ENCODE measurements at places on chromosomes 4 and X.

- no peak for DNase-seq
These were observed 520.7 kb upstream of the PABPC4L start for GRCh38 chr4:134722306-134722705.

- no peak for DNase-seq
These were observed 310.5 kb upstream of the PITX2 start for GRCh38 chr4:110933341-110933740.

DNA sequence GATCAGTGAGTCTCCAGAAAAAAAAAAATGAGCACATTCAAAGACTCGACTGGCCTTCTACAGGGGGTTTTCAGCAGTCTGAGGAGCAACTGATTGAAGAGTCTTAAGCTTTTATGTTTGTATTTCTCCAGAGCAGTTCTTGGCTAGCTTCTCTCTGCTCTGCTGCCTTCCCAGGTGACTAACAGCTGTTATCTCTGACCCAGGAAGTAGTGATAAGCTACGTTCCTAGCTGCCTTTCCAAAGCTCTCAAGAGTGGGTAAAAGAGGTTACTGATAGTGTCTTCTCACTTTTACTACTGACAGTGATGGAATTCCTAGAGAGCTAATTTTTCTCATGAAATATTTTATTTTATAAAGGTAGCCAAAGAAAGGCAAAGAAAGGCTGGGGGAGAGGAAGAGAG, 66.6 kb downstream of the ENOX2 start:
- DNase-seq = no peak

DNA sequence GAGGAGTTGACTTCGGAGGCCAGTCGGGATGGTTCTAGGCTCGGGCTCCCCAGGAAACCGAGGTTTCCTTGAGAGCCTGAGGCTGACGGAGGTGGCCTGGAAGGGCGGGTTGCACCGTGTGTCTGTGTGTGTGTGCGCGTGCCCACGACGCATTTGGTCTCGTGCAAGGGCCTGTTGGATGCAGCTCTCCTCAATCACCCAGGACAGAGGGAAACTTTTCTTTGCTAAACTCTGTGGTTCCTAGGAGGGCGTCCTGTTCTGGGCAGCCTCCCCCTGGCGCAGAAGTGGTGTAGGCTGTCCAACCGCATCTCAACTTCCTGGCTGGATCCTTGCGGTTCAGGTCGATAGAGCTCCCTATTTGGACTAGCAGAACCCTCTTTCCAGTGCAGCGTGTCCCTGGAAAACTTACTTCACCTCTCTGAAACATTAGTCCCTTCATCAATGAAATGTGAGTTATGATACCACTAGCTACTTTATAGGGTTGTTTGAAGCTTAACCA, 973 bp downstream of the STK32B start:
- no peak for DNase-seq

DNA sequence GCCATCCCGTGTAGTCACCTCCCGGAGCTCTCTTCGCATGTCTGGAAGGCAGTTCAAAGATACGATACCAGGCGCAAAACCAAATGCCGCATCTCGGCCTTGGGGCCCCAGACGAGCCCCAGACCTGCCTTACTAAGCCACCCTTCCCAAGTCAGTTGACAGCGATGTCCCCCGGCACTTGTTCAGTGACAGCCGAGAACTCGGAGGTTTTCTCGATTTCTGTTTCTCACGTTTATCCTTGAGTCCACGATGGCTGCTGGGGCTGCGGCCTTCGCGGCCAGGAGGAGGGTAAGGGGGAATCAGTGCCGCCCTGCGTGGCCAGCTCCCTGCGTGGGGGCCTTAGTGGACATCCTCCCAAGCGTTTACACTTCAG, 7.3 kb downstream of the MAEA start:
- DNase-seq = no peak

- no peak for DNase-seq
These were observed 20.0 kb downstream of the DDX3X start for GRCh38 chrX:41353985-41354384.

DNA sequence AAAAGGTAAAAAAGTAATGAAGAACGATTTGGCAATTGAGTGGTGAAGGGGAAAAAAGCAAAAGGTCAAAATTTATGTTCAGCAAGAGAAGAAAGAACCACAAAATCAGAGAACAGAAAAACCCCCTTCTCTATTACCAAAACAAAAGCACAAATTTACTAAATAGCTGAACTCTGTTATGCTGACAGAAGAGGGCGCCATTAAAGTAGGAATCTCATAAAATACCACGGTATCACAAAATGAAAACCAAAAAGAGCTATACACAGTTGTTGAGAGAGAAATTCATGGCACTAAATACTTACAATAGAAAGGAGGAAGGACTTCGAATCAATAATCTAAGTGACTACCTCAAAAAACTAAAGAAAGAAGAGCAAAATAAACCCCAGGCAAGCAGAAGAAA, 69.6 kb upstream of the CXorf66 start:
- DNase-seq = no peak

DNA sequence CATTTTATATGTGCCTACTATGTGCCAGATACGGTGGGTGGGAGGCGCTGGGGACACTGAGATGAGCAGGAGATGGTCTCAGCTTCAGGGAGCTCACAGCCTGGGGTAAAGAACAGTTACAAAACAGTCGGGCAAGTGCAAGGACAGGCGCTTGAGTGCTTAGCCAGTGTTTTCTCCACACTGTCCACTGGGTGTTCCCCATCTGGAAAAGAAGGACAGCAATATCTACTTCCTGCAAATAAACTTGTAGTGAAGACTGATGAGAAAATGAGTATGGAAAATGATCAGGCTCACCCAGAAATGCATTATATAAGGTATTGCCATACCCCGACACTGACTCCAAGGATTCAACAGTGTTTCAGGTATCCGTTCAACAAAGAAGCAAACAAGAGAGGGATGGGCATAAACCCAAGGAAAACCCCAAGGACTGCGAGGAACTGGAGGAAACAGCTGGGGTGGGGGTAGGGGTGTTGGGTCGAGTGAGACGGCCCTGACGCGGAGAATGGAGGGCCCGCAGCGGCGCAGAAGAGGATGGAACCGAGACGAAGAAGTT, 835 bp downstream of the TMEM185A start:
- DNase-seq = no peak

DNA sequence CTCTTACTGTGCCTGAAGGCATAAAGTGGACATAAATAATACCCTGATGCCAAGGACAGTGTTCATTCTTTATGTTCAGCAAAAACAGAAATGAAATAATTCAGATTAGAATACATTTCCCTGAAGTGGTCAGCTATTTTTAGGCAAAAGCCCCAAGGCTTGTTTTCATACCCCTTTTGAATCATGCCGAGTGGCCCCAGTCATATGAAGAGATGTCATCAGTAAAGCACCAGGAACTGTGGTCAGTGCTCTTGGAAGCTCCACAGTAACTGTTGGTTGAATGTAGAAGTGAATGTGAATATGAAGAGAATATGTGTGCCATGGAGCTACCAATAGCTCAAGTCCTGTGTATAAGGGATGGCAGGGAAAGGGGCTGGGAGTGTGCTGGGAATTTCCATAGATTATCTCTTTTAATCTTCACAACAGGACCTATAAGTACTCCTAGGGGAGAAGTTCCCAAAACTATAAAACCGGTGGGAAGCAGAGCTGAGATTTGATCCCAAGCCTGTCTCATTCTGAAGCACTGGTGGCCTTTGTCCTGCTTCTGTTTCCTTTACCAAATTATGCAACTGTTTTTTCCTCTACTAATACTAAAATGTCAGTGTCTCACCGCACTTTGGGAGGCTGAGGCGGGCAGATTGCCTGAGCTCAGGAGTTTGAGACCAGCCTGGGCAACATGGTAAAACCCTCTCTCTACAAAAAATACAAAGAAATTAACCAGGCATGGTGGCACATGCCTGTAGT, 52.6 kb downstream of the FNIP2 start:
- DNase-seq = no peak

- no peak for DNase-seq
These were observed 80.6 kb upstream of the TBX22 start for GRCh38 chrX:79933938-79934337.

DNA sequence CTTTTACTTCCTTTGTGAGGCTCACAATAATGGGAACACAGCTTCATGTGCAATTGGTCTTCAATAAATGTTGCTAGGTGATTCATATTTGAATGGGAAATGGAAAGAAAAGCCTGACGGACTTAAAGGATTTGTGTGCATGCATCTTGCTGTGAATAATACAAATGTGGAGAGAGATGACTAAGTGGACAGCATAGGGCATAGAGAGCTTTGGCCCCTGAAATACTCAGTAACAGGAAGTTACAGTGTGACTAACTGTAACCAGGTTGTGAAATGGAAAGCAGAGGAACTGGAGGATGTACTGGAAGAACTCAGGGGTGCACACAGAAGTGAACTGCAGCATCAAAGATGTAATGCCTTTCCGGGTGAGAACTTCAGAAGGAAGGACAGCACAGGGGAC, 206.7 kb downstream of the MGST2 start:
- no peak for DNase-seq

- DNase-seq = no peak
These were observed 3.5 kb downstream of the SPINK2 start for GRCh38 chr4:56817840-56818491.

GRCh38 chr4:2347190-2347589, 71.3 kb downstream of the ZFYVE28 start:
- no peak for DNase-seq

Data from amygdala (tissue), 56 donors.